HTR-8/SVneo (cell line): ENCODE measurements at places on chromosomes 6 and 20.

GRCh38 chr6:161066511-161066910 lies 74.9 kb downstream of the MAP3K4 start:
- DNase-seq: no peak

DNA sequence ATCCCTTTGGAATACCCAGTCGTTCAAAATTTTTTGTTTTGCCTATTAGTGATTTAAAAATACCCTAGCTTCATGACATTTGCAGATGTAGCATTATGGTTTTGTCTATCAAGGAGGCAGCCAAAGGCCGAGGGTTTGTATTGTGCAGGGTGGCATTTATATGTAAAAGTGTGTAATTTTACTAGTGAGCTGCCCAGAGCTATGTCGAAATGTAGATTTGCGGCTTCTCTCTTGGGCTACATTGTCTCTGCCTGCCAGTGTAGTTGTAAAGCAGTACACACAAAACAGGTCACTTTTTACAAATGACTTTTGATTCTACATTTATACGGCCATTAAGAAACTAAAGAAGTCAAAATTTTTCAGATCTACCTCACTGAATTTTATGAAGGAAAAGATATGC lies 87.7 kb downstream of the TSHZ2 start:
- DNase-seq: no peak

GRCh38 chr6:6518631-6519427 lies 69.7 kb upstream of the LY86 start:
- no peak for DNase-seq

DNA sequence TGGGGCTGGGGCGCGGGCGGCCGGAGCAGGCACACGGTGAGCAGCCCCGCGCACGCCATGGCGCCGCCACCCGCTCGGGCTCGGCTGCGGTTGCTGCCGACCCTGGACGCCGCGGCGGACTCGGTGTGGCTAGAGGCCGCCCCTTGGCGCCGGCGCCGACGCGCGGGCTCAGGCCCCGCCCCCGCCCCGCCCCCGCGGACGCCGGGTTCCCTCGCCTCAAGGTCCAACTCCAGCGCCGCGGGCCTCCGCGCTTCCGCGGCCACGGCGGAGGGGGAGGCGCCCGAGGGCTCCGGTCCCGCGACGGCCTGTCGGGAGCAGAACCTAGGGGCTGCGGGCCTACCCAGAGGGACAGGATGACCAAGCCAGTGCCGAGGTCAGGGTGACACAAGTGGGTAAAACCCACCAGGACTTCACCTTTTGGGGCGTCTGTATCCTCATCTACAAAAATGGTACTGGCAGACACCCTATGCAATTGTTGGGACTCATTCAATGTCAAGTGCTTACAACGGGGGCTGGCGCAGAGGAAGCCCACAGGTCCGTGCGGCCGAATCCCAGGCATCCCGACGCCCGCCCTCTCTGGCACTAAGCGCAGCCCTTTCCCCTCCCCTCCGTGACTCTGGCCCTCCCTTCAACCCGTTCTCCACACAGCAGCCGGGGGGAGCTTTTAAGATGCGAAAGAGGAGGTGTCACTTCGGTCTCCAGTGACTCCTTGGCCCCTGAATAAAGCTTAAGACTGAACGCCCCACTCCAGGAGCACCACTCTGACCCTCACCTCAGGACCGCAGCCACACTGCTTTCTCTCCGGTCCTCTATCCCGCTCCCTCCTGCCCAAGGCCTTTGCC lies at the start of gene NECAB3:
NECAB3 (minus strand) TSS at position 135 of the 842 bp plus-strand sequence; CDS start at position 59, 76 bp downstream.
- peak; percentile 90 for DNase-seq

DNA sequence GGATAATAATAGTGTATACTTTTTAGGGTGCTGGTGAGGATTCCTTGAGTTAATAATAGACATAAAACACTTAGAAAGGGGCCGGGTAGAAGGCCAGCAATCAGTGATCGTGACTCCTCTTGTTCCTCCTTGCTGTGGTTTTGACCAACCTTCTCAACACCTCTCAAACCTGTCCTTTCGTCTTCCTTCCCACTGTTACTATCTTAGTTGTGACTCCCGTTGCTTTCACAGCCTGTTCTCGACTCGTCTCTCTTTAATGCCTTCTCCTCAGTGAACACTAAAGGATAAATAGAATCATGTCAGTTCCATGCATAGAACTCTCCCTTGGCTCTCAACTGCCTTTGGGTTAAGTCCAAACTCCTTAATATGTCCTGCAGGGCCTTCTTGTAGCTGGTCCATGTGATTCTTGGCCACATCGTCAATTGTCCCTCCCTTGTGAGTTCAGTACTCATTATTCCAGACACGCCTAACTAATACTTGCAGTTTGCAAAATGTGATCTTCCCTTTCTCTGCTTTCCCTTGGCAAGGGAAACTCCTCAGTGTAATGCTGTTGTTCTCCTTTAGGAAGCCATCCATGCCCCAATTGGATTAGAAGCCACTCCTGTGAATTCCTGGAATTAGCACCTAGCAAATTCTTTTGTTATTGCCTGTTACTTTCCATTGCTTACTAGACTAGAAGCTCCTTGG lies 164.9 kb downstream of the UTRN start:
- DNase-seq: no peak

DNA sequence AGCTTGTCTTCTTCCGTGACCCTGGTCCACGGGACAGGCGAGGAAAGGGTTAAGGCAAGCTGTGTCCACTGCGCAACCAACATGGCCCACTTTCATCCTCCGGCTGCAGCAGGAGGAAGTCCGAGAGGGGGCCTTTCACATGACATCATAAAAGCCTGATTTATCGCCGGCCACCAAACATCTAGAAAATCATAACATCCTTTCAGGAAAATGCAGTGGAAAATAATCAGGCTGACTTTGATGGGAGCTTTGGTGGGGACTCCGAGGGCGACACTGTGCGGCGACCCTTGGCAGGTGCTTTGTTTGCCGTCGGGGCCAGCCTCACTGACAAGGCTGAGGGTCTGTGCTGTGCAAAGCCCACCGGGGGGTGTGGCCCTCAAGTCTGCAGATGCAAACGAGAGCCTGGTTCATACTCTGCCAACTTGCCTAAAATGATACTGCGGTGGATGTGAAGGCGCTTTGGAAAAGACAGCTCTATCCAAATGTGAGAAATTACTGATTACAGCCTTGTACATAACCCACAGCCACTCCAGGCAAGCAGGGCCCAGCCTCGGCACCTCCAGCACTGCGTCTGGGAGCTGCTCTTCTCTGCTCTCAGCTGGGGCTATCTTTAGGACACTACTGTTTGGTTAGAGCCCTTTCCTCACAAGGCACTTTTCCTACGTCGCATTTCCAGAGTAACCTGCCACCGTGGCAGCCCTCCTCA lies 25.7 kb downstream of the FOXC1 start:
- DNase-seq: no peak

DNA sequence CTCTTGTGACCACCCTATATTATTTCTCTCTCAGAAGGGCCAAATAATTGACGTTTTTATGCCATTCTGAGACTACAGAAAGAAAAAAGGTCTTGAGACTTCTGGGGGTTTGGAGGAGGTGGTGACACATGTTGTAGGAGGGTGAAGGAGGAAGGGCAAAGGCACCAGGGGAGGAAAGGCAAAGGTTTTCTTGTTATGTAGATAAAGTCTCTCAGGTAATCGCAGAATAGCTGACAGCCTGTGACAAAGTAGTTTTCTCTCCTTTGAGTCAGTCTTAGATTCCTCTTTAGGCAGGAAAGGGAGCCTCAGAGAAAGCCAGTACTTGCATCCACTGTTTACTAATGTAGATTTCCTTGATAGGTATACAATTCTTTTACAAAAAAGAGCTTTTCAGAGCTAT lies 23.6 kb downstream of the OR2B2 start:
- no peak for DNase-seq

DNA sequence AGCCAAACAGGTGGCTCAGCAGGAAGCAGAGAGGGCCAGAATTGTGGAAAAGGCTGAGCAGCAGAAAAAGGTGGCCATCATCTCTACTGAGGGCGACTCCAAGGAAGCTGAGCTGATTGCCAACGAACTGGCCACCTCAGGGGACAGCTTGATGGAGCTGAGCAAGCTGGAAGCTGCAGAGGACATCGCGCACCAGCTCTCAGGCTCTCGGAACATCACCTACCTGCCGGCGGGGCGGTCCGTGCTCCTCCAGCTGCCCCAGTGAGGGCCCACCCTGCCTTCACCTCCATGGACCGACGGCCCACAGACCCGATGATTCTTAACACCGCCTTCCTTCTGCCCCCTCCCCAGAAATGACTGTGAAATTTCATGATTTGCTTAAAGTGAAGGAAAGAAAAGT lies 17.8 kb upstream of the RAET1L start:
- no peak for DNase-seq

DNA sequence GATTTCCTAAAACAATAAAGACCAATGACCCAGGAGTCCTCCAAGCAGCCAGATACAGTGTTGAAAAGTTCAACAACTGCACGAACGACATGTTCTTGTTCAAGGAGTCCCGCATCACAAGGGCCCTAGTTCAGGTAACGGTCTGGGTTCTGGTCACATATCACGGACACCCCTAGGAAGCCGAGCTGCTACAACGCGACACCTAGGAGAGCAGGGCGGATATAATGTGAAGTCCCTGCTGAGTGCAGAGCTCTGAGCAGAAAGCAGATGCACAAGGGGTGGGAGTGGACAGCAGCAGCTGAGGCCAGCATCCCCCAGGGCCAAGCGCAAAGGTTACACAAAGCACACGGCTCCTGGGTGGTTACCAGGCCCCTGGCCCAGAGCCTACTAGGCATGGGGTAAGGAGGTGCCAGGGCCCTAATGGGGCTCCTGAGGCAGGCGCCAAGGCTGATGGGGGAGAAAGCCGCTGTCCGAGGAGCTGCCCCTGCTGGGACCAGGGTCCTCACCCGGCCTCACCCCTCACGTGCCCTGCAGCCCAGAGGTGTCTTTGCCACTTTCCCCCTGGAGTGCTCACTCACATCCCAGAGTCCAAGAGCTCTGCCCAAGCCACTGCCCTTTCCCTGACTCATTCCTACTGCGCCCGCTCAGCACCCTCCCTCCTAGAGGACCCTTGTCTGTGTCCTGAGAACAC lies 8.4 kb downstream of the CST7 start:
- DNase-seq: no peak

DNA sequence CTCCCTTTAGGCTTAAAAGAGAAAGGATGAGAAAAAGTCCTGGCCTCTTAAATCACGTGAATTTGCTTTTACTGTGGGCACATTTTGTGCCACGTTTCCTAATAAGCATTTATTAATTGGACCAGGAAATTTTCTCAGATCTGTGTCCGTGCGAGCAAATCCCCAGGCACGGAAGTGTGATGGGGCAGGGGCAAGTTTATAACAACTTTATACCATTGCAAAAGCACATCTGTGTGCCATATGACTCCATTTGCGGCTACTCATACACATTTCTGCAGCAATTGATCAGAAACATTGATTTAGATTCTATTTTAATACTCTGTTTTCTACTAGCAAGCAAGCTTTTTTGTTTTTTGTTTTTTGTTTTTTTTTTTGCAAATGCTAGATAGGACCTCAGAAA lies 373.2 kb downstream of the TAF4 start:
- no peak for DNase-seq

- DNase-seq: no peak
These were observed 137.8 kb downstream of the SOD2 start for GRCh38 chr6:159555082-159555875.

DNA sequence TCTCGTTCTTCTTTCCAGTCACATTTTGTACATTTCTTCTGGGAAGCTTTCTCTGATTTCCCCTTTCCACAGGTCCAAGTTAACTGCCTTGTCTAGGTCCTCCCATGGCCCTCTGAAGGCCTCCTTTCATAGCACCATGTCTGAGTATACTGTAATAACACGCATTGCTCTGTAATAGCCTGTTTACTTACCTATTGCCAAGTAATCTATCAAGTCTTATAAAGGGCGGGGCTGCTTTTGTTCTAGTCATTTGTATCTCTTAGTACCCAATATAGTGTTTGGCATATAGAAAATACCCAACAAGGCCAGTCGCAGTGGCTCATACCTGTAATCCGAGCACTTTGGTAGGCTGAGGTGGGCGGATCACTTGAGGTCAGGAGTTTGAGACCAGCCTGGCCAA lies 17.9 kb downstream of the PTPN1 start:
- no peak for DNase-seq

- DNase-seq: no peak
These were observed 37.4 kb downstream of the HIVEP2 start for GRCh38 chr6:142907544-142907943.

DNA sequence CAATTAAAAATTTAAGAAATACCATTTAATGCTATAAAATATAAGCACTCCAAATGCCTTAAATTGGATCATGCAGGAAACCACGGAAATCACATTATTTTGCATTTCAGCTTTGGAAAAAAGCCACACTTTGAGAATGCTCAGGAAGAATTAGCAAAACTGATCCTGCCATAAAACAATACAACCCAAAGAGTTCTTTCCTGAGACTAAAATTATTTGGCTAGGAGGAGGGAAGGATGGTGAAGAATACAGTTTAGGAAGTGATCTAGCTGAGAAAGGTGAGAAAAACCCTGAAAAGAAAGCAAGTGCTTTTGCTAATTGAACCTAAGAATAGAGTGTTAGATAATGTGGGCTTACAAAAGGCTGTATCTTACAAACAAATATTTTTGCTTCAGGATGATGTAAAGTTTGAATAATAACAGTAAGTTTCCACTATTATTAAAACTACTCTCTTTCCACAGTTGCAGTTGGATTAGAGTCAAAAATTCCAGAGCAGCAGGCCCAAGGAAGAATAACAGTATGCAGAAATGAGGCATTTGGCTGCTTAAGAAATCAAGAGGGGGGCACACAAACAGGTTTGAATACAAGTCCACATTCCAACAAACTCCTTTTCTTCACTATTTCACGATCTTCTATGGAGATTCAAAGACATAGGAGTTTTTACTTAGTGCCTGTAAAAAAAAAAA lies 565.4 kb downstream of the RFPL4B start:
- DNase-seq: no peak

DNA sequence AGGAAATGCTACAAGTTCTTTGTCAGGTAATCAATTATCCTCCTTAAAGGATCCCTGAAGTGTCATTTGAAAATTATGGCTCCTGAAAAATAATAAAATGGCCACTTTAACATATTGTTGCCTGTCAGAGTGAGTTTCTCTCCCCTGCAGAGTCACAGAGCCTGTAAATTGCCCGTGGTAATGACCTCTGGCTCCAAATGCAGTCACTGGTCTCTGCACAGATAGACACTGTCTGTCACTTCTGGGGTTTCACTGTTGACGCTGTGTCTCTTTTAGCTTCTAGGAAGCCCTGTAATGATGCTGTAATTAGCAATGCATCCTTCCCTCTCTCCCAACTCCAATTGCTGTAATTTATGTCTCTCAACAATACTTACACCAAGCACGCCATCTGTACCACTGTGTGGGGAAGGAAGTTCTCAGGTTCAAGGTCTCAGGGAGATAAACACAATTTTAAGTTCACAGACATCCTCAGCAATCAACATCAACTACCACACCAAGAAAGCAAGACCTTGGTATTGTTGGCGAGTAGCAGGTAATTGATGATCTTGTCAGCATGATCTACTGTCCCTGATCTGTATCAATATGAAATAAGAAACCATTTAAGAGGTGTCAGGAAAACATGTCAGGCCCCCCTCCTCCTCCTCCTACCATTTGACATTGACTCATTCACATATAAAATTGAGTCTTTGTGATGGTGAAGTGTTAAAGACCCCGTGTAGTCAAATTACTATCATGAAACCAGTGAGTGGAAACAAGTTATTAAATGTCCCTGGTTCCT lies 91.2 kb upstream of the SULF2 start:
- DNase-seq: no peak

- peak; percentile 61 for DNase-seq
These were observed 216.2 kb downstream of the RFPL4B start for GRCh38 chr6:112563368-112563767.
